Activated naive CD4-positive, alpha-beta T cell (primary cell): ENCODE measurements at places on chromosomes 12 and 14.

- DNase-seq = no peak
These were observed 185.1 kb downstream of the CHST11 start for GRCh38 chr12:104641862-104642261.

- DNase-seq = no peak
These were observed 54.3 kb upstream of the NPFF start for GRCh38 chr12:53561590-53561953.

- DNase-seq = no peak
These were observed 196.3 kb downstream of the EPS8 start for GRCh38 chr12:15592934-15593333.

DNA sequence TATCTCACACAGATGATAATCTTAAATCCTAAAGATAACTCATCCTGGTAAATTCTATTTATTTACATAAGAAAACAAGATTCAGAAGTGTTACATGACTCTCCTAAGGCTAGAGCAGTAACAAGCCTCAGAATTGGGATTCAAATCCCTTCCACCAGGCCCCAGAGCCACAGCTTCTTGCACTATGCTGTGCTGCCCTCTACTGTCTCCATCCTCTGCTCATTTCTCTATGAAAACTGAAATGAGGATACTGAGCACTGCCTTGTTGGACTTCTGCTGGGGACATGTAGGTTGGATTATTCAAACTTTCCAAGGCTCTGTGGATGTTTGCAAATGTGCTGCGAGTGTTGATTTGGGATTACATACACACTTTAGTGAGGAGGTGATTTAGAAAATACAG lies 23.5 kb upstream of the C12orf50 start:
- DNase-seq = no peak

- DNase-seq = no peak
These were observed 66.1 kb downstream of the CCDC88C start for GRCh38 chr14:91351512-91351862.

DNA sequence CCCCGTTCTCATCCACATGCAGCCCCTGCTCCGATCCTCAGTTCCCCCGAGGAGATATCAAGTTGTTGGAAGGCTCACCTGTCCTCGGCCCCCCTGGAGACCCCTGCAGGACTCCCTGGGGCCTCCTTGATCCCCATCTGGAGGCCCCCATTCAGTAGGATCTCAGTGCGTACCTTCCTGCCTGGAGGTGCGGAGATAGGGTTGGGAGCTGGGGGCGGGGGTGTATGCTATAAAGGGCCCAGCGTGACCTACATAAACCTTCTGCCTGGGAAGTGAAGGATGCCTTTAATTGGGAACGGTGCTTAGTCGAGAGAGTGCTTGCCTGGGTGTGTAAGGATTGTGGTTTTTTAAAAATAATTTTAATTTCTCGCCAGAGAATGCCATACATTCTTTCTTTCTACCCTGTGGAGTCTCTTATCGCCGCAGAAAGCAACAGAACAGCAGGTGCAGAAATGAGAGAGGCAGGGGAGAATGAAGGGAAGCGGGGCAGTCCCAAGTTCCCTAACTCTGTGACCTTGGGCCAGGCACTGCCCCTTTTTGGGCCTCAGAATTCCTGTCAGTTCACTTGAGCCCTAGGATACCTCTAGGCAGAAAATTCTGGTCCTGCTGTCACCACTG lies 153.7 kb downstream of the TSPAN9 start:
- no peak for DNase-seq

- DNase-seq = no peak
These were observed 659.4 kb downstream of the BCL11B start for GRCh38 chr14:98612434-98613200.

GRCh38 chr14:50714450-50715073 lies 46.5 kb upstream of the SAV1 start:
- no peak for DNase-seq

GRCh38 chr14:70018713-70019211 lies 139.5 kb downstream of the SMOC1 start:
- DNase-seq = no peak

GRCh38 chr14:23346693-23347405 lies 5.8 kb downstream of the SLC22A17 start:
- no peak for DNase-seq

DNA sequence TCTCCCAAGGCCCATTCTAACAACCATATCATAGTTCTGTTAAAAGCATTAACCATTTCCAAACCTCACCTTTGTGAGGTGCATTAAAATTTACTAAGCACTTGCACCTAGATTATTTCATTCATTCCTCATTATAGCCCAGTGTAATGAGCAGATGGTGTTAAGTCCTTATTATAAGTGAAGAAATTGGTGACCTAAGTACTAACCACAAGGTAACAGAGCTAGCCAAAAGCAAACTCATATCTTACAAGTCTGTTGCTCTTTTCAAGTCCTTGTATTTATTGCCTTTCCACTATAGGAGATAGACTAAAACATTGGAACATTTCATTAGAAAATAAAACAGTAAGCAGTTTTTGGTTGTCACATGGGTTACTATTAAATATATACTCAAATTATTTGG lies 49.7 kb downstream of the TDP1 start:
- DNase-seq = no peak

DNA sequence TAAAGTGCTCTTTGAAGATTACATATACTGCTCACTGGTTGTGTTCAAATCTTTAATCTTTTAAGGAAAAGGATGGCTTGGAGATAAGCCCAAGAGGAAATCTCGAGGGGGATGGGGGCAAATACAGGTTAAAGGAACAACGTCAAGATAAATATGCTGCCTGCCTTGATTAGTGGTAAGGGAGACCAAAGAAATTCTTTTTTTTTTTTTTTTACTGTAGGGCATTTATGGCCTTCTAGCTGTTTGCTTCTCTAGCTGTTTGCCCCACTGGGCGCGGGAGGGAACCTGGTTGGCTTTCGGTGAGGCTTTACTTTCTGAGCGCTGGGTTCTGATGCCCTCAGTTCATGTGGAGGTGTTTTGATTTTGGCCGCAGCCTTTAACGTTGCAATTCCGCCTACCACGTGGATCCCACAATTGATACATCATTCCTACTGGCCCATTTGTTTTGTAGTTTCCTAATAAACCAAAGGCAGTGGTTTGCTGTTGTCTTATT lies 5.7 kb downstream of the CCND2 start:
- no peak for DNase-seq

- no peak for DNase-seq
These were observed 49.4 kb downstream of the SLC8A3 start for GRCh38 chr14:70139384-70139783.

DNA sequence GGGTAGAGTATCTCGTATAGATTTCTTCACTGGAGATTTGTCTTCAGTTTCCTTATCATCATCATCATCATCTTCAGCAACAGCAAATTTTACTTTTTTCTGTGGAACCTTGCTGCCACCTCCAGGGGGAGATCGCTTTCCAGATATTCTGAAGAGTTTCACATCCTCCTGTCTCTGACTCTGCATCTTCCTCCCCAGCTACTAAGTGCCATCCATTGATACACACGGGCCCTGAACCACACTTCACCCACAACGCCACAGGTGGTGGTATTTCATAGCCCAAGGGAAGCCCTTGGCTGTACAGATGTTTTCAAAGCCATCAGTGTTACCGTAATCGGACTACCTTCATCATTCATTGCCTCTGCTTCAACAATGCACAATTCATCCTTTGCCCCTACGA lies 82.2 kb downstream of the PPP2R5C start:
- no peak for DNase-seq

DNA sequence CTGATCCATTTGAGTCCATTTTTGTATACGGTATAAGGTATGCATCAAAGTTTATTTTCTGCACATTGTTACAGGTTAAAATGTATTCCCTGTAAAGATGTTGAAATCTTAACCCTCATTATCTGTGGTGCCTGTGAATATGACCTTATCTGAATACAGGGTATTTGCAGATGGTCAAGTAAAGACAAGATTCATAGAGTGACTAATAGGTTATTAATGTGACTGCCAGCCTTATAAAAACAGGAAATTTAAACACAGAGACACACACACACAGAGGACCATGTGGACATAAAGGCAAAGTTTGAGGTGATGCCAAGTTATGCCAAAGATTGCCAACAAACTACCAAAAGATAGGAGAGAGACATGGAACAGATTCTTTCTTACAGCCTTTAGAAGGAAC lies 347.2 kb upstream of the DCN start:
- DNase-seq = no peak

- no peak for DNase-seq
These were observed 906 bp downstream of the MARK3 start for GRCh38 chr14:103385929-103386712.

- DNase-seq = no peak
These were observed 91.6 kb downstream of the DHRS2 start for GRCh38 chr14:23727566-23728335.

- no peak for DNase-seq
These were observed 5.7 kb upstream of the RABGGTA start for GRCh38 chr14:24277071-24277470.

DNA sequence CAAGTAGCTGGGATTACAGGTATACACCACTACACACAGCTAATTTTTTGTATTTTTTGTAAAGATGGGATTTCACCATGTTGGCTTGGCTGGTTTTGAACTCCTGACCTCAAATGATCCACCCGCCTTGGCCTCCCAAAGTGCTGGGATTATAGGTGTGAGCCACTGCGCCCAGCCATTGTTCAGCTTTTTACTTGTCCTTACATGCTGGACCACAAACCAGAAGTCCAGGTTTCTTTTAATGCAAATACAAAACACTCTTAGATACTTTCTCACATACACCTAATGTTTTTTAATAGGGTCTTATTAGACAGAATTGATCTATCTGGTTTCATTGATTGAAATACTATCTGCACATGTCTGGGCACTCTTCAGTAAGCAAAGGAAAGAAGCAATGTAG lies 40.5 kb downstream of the BTG1 start:
- DNase-seq = no peak

DNA sequence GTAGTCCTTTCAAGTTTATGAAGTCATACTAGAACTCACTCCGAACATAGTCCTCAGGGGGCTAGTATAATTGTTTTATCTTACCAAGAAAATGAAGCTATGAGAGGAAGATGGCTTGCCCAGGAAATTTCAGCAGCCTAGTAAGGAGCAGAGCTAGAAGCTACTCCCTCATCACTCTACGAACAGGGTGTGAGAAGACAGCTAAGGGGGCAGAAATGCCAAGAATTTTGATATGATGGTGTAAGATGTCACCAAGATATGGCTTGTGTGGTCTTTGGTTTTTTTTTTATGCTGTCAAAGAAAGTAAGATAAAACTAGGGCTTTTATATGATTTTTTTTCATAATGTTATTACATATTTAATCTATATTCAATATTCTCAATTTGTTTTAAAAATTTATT lies 47.6 kb downstream of the PRICKLE1 start:
- DNase-seq = no peak

DNA sequence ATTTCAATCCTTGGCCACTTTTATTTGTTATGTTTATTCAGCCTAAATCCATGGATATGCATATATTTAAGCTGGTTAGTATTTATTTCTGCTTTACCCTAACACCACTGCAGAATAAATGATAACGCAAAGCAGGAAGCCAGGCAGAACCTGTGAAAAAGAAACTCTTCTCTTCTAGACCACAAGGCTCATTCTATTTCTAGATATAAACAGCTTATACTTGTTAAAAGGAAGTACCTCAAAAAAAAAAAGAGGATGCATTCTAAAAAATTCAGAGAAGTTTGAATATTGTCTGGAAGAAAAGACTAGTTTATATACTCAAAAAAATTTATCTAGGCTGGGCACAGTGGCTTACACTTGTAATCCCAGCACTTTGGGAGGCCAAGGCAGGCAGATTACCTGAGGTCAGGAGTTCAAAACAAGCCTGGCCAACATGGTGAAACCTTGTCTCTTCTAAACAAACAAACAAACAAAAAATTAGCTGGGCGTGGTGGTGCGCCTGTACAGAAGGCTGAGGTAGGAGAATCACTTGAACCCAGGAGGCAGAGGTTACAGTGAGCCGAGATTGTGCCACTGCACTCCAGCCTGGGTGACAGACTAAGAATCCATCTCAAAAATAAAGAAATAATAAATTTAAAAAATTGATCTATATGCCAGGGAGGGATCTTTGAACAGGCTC lies 55.8 kb downstream of the GALNT4 start:
- DNase-seq = no peak

DNA sequence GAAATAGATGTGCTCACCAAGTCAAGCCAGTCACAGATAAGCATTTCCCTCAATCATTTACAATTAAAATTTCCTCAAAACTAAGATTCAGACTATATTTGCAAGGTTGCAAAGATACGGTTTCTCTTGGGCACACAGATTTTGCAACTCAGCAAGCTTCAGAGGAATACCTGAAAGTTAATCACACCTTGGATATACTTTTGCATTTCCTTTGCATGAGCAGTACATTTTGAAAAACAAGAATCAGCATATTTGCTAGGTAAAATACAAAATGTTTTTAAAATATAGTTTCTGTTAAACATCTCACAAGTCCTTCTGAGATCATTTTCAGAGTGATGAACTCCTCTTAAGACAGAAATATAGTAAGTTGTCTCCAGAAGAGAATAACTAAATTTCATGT lies 336.9 kb downstream of the DUSP6 start:
- DNase-seq = no peak

- DNase-seq = no peak
These were observed 6.6 kb downstream of the POMT2 start for GRCh38 chr14:77314043-77314442.

DNA sequence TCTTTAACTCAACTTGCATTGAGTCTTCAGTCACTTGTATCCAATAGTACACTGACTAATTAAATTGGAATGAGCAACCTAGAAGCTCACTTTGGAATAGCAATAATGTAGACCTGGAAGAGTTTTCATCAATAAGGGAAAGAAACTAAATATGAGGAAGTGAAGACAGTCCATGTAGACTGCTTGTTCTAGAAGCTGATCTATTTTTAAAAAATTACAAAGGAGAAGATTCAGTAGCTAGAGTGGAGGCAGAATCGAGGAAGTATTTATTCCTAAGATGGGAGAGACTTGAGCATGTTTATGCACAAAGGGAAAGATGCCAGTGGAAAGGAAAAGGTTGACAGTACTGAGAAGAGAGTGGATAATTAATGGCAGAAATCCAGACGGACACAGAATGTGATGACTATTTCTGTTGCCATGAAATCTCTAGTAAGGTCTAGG lies 156.3 kb upstream of the PDE3A start:
- DNase-seq = no peak

- DNase-seq = no peak
These were observed 21.2 kb upstream of the RNASE12 start for GRCh38 chr14:20612403-20612802.

DNA sequence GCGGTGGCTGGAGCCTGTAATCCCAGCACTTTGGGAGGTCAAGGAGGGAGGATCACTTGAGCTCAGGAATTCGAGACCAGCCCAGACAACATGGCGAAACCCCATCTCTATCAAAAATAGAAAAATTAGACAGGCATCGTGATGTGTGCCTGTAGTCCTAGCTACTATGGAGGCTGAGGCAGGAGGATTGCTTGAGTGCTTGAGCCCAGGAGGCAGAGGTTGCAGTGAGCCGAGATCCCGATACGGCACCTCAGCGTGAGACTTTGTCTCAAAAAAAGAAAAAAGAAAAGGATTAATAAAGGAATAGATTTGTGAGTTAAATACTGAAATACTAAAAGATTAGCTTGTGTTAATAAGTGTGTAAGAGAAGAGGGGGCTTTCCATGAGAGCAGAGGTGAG lies 29.4 kb downstream of the RPGRIP1 start:
- no peak for DNase-seq

GRCh38 chr14:61350427-61351270 lies 29.3 kb downstream of the PRKCH start:
- DNase-seq = no peak

- peak; percentile 36 for DNase-seq
These were observed 1.2 kb upstream of the SCAF11 start for GRCh38 chr12:45991284-45992249.
